ENCODE measurements at places on chromosomes 7 and 10.
A peak's percentile ranks its signal among the peaks of the same experiment; 100 is the strongest.

DNA sequence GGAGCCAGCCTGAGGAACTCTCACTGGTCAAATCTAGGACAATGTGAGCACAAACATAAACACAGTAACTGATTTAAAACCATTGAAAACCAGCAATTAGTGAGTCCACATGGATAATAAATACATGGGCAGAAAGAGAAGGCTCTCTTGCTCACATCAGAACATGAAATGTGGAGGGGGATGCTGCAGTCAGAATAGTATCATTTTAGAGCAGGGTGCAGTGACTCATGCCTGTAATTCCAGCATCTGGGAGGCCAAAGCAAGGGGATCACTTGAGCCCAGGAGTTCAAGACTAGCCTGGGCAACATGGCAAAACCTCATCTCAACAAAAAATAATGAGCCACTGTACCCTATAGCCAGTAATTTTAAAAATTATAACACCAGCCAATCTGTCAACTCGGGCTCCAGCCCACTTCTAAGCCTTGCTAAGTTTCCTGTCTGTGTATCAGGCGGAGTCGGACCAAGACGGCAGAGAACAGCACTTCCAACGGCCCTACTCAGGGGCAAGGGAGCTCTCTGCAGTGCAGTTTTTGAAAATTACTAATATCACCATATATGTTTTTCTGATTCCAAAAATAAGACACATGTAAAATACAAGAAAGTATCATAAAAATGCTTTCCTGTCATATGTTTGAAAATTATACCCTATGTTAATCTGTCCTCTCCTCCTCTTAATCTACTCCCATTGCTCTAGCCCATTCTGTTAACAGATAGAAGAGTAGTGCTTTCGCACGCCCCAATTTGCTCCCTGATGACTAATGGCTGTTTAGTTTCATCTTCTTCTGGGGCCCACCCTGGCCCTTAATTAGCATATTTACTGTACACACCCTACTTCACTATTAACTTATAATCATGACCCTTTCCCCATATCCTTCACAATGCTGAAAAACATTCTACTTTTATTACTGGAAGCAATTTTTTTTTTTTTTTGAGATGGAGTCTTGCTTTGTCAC, 17.1 kb downstream of the URGCP start:
- DNase-seq = no peak

DNA sequence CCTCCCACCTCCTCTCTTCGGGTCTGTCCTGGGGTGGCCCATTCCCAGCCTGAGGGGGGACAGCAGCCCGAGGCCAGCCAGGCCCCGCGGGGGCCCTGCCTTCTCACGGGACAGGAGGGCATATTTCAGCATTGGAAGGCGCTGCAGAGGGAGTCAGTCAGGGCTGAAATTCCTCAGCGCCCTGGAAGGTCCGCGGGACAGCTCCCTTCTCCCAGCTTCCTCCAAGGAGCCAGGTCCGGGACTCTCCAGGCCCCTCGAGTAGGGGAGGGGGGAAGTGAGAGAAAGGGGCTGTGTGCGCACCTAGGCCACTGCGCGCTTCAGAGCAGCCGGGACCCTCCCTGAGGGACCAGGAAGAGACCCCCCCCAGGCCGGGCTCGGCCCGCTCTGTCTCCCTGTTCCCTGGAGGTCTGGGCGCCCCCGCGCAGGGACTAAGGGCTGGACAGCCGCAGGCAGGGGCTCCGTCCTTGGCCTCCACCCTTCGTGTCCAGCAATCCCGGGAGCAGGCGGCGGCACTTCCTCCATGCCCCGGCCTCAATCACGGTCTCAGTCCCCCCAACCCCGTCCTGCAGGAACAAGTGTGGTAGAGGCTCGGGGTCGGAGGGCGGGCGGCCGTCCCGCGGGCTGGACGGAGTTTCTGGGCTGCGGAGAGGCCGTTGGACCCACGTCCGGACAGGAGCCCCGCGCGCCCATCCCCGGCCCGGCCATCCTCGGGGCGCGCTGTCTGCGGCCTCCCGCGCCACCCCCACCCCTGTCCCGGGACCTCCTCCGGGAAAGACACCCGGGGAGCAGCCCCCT, 6.0 kb upstream of the ELFN1 start:
- DNase-seq = no peak

DNA sequence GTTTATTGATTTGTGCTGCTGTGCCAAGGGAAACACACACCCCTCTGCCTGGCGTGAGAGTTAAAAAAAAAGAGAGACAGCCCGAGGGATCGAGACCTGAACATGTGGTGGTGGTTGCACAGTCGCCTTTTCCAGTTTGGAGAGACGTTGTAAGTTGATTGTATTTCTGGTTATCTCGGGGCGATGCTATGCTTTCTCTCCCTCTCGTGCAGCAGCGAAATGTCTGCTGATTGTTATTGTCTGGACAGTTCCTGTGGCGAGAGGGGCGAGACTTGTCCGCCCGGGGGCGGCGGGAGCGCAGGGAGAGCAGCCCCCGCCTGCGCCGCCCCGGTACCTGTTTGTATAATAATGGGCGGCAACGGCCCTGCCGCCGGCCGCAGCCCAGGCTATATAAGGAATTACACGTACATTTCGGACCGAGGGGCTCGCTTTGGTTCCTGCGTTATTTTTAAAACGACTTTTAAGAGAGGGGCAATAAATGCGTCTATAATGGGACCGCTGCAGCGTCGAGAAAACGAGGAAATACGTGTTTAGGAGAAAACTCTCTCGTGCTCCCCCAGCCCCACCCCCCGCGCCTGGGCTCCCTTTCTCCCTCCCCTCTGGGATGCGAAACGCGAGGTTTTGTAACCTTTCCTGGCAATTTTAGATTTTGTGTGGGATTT, 1.7 kb downstream of the ZEB1 start:
- no peak for DNase-seq

GRCh38 chr7:36082216-36082615, 70.8 kb upstream of the EEPD1 start:
- no peak for DNase-seq

DNA sequence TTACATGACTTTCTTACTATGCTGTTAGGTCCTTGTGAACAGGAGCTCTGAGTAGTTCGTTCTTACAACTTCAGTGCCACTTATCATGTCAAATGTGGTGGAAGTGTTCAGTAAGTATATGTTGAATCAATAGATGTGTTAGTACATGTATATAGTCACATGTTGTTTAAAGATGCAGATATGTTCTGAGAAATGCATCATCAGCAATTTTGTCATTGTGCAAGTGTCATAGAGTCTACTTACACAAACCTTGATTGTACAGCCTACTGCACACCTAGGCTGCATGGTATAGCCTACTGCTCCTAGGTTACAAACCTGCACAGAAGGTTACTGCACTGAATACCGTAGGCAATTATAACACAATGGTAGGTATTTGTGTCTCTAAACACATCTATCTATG, 174.8 kb downstream of the GPR37 start:
- DNase-seq = no peak

DNA sequence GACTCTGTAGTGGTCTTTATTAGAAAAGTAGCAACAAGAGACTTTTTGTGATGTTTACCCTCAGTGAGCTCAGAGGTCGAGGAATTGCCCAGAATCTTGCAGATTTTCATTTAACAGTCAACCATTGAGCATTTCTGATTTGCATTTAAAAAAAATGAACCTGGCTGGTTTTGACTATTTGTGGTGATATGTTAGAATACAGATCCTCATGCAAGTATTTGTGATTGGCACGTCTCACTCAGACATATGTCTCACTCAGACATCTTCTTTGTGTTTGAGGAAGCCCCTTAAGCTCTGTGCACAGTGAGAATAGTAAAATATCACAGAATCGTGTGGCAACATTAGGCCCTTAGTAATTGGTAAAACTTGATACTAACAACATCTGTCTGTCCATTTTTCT, 113.2 kb downstream of the SND1 start:
- no peak for DNase-seq

GRCh38 chr10:31977440-31978155, 49.0 kb upstream of the ARHGAP12 start:
- no peak for DNase-seq

DNA sequence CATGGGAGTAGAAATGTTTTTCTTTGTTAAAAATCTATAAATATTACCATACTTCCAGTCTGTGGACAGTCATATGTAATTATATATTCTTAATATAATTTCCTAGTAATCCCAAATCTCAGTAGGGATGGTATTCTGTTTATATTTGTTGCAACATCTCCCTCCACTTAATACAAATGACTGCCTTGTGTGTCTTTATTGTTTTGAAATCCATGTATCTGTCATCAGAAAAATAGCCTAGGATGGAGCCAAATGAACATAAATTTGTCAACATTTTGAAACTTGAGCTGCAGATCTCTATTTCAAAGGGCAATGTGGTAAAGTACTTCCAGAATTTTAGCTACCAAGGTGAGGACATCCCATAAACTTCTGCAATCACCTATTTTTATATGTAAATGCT, 290.7 kb downstream of the TSPAN12 start:
- no peak for DNase-seq

DNA sequence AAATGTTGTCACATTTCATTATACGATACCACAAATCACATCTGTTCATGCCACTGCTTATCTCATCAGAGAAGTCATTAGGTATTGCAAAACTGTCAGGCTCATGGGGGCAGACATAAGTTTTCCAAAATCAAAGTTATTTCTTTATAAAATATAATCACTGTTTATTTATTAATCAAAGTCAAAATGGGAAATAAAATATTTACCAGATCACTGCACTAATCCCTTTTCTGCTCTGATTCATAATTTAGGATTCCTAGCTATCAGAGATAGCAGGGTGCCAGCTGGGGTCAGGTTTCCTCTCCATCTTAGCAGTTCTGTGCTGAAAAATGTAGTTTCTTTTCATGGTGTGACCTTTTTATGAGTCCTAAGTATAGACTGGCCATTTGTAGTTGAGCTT, 117.7 kb upstream of the LANCL2 start:
- no peak for DNase-seq

GRCh38 chr7:44046321-44047061, 2.0 kb downstream of the DBNL start:
- DNase-seq = no peak

DNA sequence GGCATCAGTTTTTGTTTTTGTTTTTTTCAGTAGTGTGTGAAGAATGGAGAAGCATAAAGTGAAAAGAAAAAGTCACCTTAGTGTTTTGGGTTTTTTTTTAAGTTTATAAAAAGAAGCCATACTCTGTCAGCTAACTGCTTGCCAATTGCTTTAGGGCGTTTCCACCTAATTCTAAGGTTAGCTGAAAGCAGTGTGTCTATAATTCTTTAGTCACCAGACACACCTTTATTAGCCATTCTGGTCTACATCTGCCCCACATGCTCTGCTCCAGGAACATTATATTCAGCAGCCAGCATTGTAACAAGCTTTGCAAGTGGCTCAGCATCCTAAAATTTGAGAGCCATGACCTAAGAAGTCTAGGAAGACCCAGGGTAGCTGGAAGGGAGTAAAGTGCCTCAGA, 14.1 kb upstream of the SLC16A12 start:
- DNase-seq = no peak

GRCh38 chr7:135428879-135429278, 81.0 kb downstream of the CNOT4 start:
- no peak for DNase-seq

GRCh38 chr10:76117949-76118348, 686.5 kb downstream of the LRMDA start:
- no peak for DNase-seq

DNA sequence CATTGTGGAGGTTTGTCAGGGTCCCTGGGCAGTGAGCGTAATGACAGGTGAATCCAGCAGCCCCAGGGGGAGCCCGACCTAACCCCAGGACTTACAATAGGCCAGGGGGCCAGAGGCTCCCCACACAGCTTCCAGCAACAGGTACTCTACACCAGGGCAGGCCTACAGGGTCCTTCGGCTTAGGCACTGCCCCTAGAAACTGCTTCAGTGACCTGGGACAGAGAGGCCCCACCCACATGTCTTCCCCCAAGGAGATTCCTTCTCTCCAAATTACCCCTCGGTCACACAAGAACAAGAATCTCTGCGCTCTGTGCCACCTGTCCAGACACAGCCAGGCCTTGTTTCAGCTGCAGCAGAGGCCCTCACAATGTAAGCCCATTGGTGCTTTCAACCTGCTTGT, 24.4 kb downstream of the SKIDA1 start:
- no peak for DNase-seq

GRCh38 chr7:147700702-147701101, 889.9 kb upstream of the C7orf33 start:
- no peak for DNase-seq

- no peak for DNase-seq
Measured at GRCh38 chr7:70589010-70589409, 542.9 kb upstream of the GALNT17 start.

DNA sequence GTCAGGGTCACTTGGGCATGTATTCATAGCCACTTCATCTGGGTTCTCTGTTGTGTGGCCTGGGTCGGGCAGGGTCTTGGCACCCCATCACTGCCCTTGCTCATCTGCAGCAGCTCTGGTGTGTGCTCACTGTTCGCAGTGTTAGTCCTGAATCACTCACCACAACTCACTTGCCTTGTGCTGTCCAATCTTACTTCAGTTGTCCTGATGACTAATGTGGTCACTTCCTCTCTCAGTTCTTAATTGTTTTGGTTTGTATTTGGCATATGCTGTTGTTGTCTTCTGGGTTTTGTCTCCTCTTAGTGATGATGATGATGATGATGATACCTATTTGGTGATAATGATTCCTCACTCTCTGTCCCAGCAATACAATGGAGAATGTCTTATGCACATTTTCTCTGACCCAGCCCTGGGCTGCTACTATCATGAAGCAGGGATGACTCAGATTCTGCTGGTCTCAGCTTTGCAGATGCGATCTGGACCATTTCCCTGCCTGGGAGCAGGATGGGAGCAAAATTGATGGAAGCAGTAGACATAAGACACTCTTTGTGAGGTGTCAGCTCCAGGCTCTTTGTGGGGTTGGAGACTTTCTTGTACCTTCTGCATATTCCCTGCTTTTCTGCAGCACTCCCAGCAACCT, 17.0 kb downstream of the ADRA2A start:
- no peak for DNase-seq

GRCh38 chr7:140723006-140723405, 26.5 kb downstream of the NDUFB2 start:
- peak; percentile 6 for DNase-seq

- no peak for DNase-seq
Measured at GRCh38 chr7:127858915-127859189, 172.4 kb downstream of the LRRC4 start.

- DNase-seq = no peak
Measured at GRCh38 chr7:1505731-1506550, 1.8 kb upstream of the INTS1 start.

DNA sequence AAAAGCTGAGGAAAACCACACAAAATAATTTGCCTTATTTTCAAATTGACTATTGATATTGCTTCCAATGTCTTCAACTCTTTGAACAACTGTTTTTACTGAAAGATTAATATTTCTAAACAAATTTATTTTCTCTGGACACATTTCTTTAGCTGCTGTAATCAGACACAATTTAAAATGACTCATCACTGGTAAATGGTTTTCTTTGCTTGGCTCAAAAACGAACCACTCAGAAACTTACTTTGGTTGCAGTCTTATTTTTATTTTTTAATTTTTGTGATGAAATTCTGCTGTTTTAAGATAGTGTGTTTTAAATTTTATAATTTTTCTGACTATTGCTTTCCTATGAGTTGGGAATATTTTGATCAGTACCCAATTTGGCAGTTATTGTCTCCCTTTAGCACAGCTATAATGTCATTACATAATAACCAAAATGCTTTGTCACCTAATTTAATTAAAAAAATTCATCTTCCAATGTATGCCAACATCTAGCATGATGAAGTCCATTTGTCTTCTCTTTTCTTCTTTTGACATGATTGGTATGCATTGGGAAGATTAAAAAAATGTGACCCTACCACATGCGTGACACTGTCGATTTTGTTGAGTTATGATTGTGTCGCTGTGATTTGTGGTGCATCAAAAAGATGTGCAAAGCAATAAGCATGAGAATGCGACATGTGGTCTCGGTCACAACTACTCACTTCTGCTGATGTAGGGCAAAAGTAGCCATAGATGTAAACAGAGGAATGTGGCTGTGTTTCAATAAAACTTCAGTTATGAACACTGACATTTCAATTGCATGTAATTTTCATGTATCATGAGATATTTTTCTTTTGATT, 222.3 kb downstream of the SUGCT start:
- no peak for DNase-seq
